ENCODE measurements at places on chromosomes 5 and 9.
A peak's percentile ranks its signal among the peaks of the same experiment; 100 is the strongest.

- DNase-seq = no peak
Measured at GRCh38 chr5:73188764-73189531, 16.0 kb downstream of the TMEM174 start.

GRCh38 chr9:25716220-25716872 is 38.1 kb upstream of the TUSC1 start:
- DNase-seq = peak; percentile 22

DNA sequence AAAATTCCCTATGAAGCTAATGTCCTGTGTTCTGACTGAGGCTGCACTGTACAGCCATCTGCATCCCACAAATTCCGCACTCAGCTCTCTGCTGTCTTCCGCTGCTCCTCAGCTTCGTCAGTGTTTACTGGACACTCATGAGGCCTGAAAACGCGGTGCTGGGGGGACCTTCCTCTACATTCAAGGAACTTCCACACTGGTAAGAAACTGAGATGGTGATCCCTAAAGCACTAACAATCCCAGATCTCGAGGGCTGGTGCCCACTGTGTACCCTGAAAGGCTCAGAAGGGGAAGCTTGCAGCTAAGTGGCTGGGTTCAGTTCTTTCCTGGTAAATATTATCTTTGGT is 117.9 kb downstream of the NRG2 start:
- DNase-seq = no peak

DNA sequence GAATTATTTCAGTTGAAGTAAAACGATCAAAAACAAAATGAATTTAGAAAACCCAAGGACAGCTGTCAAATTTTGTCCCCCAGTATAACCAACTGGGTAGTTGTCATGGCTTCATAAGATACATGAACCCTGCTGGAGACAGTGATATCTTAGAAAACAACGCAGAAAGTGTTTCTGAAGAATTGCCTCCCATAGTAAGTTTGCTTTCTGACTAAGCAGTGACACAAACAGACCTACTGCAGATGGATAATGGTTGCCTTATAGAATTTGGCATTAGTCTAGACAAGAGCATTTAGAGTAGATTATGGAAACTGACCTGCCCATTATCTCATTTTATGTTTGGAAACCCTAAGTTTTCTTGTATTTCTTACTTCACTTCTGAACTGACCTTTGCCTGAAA is 187.7 kb upstream of the KCNN2 start:
- no peak for DNase-seq

DNA sequence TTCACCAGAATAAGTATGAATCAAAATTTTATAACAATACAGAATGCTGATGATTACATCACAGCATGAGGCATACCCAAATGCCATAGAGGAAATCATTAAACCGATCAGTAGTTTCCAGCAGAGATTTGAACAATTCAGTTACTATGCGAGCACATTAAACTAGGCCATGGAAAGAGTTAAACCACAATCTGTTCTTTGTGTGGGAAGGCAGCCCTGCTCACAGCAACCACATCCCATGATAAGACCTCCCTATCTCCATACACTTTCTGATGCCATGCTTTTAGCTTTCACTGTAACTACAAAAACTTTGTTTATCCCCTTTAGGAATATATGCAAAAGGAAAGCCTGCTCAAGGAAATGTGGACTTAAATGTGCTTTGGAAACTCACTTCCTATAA is 4.5 kb downstream of the NFIB start:
- DNase-seq = no peak

- DNase-seq = no peak
Measured at GRCh38 chr5:7415123-7415522, 19.2 kb downstream of the ADCY2 start.

DNA sequence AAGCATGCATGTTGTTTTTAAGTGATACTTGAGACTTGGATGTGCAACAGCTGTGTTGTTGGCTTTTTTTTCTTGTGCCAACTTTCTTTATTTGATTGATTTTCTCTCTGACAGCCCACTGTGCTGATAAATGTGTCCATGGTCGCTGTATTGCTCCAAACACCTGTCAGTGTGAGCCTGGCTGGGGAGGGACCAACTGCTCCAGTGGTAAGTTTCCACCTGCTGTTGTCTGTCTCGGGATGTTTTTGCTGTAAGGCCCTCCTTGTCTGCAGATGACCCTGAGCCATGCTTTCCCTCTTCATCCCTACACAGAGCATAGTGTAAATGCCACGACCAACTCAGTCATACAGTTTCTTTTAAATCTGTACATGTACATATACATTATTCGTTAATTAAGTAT is 79.2 kb downstream of the MEGF10 start:
- DNase-seq = no peak

DNA sequence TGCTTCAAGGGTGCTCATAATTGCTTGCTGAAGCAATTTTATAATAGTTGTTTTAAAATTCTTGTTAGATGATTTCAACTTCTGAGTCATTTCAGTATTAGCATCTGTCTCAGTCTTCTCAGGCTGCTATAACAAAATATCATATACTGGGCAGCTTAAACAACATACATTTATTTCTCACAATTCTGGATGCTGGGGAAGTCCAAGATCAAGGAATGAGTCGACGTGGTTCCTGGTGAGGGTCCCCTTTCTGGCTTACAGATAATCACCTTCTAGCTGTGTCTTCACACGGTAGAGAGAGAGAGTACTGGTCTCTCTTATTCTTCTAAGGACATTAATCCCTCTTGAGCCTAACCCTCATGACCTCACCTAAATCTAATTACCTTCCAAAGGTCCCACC is 160.4 kb downstream of the SIL1 start:
- DNase-seq = no peak

GRCh38 chr5:95915999-95916686 is 45.5 kb downstream of the ELL2 start:
- DNase-seq = no peak

GRCh38 chr5:73899916-73900315 is 273.9 kb downstream of the ARHGEF28 start:
- DNase-seq = no peak

DNA sequence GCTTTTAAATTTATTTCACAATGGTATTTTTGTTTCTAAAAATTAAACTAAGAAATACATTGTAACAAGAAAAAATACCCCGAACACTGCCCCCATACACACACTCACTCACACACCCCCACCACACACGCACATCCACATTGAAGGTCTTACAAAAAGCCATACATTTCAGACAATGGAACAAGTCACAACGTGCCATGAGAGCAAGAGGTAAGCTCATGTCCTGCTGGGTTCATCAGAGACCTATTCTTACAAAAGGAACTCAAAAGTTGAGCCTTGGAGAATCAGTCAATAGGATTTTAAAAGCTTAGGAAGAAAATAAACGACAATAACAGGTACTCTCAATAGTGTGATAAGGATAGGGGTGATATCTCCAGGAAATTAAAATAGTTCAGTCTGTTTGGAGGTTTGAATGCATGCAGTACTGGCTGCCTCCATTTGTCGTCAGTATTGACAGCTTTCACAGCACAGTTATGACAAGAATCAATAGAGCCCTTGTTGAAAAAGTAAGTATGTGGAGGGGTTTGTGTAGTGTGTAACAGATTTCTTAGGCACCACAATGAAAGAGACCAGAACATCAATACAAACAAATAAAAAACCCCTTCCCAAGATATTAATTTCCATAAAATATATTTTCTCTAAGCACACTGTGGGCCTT is 1826.2 kb upstream of the CDH6 start:
- DNase-seq = no peak

- no peak for DNase-seq
Measured at GRCh38 chr5:20157089-20157488, 169.1 kb upstream of the CDH18 start.

DNA sequence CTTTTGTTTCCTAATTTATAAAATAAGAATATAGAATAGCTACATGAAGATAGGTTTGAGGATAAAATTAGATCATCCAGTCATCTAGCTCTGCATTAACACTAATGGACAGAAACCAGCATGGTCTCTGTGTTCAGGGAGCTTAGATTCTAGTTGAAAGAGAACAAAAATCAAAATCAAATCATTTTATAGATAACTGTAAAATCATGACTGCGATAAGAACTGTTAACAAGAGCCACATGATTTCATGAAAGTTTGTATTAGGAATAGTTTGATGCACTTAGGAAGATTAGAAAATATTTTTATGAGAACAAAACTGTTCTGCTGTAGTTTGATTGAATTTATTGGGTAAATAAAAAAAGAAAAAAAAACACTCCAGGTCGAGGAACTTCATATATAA is 1074.7 kb downstream of the MAT2B start:
- no peak for DNase-seq

DNA sequence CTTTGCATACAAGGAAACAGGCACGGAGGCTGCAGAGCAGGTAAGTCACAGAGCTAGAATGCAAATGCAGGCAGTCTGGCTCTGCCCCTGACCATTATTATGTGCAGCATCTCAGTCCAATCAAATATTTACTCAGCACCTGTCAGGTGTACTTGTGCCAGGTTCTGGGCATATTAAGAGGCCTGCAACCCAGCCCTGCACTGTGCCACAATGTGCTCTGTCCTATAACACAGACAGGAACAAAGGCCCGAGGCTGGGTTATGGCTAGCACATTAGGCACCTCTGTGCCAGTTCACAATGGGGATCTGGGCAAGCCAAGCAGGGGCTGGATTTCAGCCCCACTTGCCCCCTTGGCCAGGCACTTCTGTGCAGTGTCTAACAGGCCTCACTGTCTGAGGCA is 14.0 kb downstream of the ARL15 start:
- no peak for DNase-seq
